ENCODE measurements at places on chromosomes 6 and 20.

DNA sequence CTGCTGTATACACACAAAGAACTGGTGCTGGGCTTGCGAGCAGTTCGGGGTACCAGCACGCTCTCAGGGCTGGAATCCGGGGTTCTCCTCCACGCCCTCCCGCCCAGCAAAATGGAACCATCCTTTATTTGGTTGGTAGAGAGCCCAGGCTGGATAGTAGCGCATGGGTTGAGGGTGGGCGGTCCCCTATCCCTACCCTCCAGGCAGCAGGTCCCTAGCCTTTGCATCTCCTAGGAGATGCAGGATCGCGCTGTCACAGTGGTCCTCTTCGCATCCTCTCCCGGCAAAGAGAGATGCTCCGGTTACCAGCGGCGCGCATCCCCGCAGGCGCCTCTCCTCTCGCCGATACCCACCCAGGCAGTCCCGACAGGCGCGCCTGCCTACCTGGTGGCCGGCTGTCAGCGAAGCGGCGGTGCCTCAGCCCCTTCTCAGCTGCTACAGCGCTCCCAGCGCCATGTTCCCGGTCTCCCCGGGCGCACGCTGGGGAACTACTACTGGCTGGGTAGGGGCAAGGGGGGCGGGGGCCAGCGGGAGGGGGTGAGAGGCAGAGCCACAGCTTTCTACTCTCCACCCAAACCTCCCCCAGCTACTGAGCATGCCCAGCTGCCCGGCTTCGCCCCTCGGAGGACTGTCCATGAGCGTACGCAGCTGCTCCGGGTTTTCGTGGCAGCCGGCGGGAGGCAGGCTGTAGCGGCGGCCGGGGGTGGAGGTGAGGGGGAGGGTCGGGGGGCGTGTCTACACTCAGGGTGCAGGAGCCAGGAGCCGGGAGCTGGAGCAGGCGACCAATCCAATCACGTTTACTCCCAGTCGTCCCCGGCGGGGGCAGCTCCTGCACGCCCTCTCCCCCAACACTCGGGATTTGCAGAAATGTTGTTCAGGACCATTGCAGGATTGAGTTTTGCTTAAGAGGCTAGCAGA, at the start of gene PAK5:
PAK5 (minus strand) TSS at position 699 of the 918 bp plus-strand sequence. CDS start 194,748 bp downstream, outside the sequence.
- no peak for DNase-seq

GRCh38 chr20:9198460-9198859, 129.6 kb downstream of the PLCB4 start:
- no peak for DNase-seq

DNA sequence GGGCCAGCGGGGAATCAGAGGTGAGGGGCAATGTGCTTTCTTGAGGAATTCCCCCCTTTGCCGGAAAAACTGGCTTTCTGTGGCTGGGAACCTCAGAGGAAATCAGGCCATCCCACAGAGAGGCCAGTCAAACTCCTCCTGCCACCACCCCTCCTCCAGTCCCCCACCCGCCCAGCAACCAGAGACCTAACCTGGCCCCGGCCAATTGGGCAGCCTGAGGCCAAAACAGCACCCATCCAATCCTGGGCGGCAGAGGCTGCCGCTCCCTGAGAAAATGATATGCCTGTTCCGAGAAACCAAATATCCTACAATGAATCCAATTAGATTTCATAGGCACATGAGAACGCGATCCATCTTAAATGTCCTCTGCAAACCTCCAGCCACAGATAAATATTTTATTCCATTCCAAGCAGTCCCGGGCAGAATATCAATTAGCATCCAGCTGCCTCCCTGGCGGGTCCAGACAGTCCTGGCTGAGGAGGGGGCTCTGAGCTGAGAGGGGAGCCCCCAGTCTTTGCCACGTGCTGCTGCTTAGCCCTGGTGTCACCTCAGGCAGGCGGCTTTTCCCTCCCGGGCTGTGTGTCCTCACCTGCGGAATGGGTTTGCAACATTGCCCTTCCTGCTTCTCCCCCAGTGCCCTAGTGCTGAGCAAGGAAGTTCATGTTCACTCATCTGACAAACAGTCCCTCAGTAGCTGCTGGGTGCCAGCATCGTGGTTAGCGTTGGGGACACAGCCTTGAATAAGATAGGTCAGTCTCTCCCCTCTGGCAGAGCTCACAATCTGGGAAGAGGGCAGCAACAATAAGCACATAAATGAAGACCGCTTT, 95.0 kb downstream of the DLGAP4 start:
- no peak for DNase-seq

- no peak for DNase-seq
Observed at GRCh38 chr6:80477591-80477990, 371.1 kb downstream of the BCKDHB start.

GRCh38 chr6:169246445-169246844, 7.2 kb downstream of the THBS2 start:
- DNase-seq = no peak

Measured in stimulated activated CD8-positive, alpha-beta memory T cell treated with anti-CD3 and anti-CD28 coated beads, Interleukin-2, amount 100 ng/mL, for 1 hour (primary cell).